HFFc6 (cell line): ENCODE measurements at places on chromosomes 2 and 18.

- DNase-seq: no peak
These were observed 447.6 kb upstream of the POU3F3 start for GRCh38 chr2:104406261-104406726.

- DNase-seq: no peak
These were observed 368.3 kb downstream of the ZNF521 start for GRCh38 chr18:24983566-24984139.

DNA sequence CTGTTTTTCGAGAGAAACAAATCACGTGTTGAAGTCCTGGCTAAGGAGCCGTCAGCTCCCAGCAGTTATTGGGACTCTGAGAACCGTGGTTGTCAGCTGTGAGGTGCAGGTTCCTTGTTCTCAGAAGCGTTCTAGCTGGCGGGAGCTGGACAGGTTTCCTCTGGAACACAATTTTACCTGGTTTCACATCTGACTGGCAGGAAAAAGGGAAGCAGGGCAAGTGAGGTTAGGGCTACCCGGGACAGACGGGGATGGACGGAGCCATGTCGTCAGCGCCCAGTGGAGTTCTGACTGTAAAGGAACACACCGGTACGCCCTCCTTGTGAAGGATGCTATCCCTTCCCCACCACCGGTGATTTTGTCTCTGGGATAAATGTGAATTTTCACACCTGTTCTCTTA, 26.1 kb downstream of the ITGB1BP1 start:
- DNase-seq: no peak

- DNase-seq: peak; percentile 76
These were observed 76.1 kb upstream of the PMAIP1 start for GRCh38 chr18:59823596-59824195.

DNA sequence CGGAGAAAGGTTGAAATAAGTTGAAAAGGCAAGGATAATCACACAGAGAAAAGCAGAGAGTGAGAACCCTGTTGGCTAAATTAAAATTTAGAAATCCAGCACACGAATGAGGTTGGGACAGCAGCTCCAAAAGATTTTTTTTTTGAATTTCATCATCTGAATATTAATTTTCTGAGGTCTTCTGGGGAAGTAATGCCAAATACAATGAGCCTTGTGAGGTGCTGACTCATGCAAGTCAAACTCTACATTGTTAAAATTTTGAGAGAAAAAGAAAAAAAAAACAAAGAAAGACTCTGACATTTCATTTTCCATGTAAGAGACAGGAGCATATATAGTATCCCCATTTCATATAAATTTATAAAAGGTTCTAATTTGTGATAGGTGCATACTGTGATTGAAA, 614.2 kb upstream of the CDH2 start:
- DNase-seq: no peak

GRCh38 chr2:129118296-129118695, 799.6 kb upstream of the HS6ST1 start:
- DNase-seq: no peak
